Stimulated activated CD4-positive, alpha-beta T cell treated with anti-CD3 and anti-CD28 coated beads, Interleukin-12 subunit alpha, Interleukin-12 subunit beta, amount 100 ng/mL, for 24 hours (primary cell): ENCODE measurements at places on chromosomes 12 and 14.

DNA sequence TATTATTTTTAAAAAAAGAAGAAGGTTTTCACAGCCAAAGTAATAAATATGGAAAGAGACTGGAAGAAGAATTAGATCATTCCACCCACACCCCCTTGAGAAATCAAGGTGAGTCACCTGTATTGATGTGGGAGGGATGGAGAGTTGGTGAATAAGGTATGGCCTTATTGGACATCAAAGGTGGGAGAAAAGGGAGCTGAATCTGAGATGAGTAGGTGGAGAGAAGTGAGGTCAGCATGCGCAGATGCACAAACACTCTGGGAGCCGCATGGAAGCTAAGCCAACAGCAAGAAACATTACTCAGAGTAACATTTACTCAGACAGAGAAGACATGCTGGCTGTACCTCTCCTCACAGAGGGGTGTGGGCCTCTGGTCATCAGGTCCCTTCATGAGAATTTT, 113.1 kb upstream of the FOXG1 start:
- DNase-seq, result no peak

DNA sequence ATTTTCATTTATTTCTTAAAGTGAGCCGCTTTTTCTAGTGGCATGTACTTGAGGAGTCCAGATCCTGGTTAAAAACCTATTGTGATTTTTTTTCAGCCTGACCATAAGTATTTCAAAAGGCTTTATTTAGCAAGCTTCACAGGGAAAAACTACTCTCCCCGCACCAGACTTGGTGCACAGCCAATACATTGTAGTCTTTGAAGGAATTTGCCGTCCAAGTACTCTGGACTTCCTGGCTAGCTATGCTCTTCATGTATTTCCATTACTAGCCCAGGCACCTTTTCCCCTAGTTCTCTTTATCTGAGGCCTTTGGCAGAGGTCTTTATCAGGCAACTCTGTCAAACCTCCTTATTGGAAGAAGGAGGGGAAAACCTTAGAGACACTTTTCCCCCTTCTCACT, 234.7 kb downstream of the CCDC91 start:
- no peak for DNase-seq

DNA sequence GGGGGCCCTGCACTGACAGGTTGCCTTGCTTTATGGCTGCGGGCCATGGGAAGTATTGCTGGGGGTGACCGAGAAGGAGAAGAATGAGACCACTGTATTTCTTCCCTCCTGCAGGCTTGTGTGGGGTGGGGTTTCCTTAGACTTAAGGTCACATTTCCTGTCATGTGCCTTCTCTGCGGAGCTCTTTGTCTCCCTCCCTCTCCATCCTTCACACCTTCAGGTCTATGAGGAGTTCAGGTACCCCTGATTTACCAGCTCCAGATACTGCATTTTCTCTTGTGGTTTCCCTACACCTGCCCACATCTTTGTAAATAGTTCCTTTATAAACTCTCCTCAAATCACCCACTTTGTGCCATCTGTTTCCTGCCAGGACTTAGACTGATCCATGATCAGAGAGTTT, 3.6 kb downstream of the FNTB start:
- DNase-seq, result no peak

- no peak for DNase-seq
Measured at GRCh38 chr12:92673756-92674155, 29.0 kb upstream of the PLEKHG7 start.

- DNase-seq, result no peak
Measured at GRCh38 chr14:56676042-56676441, 96.4 kb downstream of the TMEM260 start.

GRCh38 chr12:93762912-93763553, 85.9 kb downstream of the CRADD start:
- DNase-seq, result no peak

GRCh38 chr12:117342682-117343081, 18.7 kb downstream of the NOS1 start:
- no peak for DNase-seq

GRCh38 chr14:53608369-53608768, 348.3 kb downstream of the BMP4 start:
- no peak for DNase-seq

GRCh38 chr12:50157259-50157658, 9.9 kb downstream of the CERS5 start:
- no peak for DNase-seq

DNA sequence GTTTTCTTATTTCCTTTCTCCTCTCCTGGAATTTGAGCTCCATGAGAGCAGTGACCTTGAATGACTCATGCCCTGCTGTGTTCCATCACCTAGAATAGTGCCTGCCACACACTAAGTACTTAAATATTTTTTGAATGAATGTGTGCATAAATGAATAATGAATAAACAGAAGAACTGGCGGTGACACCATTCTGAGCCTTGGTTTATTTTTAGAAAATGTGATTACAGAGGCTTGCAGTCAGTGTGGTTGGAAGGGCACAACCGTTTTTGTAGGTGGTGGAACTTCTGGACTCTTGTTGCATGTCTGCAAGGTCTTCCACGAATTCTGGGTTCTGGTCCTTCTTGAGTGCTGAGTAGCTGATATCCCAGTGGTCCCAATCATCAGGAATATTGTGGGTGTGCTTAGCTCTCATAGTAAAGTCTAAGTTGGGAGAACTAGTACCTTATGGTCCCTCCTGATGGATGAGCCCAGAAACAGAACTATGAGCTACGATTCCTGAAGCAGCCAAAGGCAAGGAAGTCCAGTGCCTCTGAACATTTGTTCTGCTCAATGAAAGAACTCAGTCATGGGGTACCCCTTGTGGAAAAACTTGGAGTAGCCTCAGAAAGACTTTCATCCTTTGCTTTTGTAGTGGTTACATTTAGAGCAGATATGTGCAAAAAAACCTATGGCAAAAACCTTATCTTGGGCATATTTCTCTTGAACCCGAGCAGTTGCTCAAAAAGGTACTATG, 28.8 kb upstream of the BHLHE41 start:
- no peak for DNase-seq

DNA sequence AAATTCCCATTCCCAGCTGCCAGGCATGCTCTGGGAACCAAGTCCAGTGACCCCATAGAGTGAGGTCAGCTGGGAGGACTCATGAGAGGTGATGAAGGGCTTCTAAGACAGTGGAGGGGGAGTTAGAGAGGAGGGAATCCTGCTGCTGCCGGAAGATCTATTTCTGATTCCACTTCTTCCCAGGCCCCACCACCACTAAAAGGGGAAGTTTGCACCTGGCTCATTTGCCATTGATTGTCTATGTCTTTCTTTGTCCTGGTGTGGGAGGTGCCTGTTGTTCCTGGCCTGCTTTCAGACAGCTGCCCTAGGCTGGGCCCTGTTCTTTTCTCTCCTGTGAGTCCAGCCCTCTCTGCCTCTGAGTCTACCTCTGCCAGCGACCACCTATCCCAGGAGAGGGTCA, 3.0 kb upstream of the KRT6A start:
- no peak for DNase-seq

- no peak for DNase-seq
Measured at GRCh38 chr14:75297411-75298040, 18.9 kb downstream of the FOS start.
